ENCODE measurements at places on chromosomes 7 and 10.

DNA sequence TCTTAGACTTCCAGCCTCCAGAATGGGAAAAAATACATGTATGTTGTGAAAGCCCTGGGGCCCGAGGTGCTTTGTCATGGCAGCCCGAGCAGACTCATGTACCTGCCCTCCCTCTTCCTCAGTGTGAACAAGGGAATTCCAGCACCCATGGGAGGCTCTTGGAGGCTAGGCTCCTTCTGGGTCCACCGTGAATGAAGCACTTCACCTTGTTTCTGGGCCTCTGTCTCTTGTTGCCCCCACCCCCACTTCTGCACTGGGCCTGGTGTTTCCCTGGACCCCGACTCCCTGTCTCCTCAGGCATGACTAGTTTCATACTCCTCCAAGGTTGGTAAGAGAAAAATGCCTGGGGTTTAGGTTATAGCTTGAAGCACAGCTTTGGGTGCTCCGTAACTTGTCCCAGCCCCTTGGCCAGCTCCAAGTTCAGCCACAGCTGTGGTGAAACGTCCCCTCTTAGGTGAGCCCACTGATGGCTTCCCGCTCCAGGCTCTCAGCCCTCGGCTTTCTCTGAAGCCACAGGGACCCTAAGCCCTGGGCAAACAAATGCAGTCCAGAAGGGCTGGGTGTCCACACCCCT, 30.2 kb upstream of the ARHGAP22 start:
- DNase-seq = no peak

GRCh38 chr10:44382131-44382858, 2.6 kb downstream of the CXCL12 start:
- no peak for DNase-seq

- DNase-seq = no peak
These were observed 11.6 kb downstream of the IMPDH1 start for GRCh38 chr7:128398016-128398840.

- no peak for DNase-seq
These were observed 945.5 kb downstream of the SORCS3 start for GRCh38 chr10:105586451-105587098.

GRCh38 chr10:120765226-120765803, 85.8 kb upstream of the WDR11 start:
- DNase-seq = no peak

- no peak for DNase-seq
These were observed 3.0 kb downstream of the SMARCD3 start for GRCh38 chr7:151245360-151246101.
